ENCODE measurements at places on chromosomes 7 and 10. TPM values are rescaled to one million over a fixed set of nuclear protein-coding genes. Genes with fewer than 3 reads are reported as not detected.
A peak's percentile ranks its signal among the peaks of the same experiment; 100 is the strongest.

DNA sequence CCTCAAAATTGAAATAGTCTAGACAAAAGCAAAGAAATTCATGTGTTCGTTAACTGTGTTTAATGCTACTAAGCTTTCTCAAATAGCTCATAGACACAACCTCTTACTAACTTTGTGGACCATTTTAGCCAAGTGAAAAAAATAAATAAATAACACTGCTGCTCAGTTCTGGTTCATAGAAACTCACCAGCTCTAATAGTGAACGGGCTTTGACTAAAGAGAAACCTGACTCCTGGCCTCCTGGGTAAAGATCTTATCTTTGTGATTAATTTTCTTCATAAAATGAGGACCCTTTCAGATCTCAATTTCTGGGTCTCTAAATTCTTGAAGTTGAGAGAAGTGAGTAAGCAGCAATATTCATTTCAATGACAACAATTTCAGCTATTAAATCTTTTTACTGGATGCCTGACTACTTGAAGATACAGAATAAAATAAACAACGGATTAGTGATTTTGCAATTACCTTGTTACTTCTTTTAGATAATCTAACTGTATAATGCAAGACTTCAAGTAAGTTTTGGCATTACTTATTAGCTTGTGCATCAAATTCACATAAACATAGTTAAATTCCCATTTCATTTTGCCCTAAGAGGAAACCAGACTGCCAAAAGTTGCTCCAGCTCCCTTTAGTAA lies 3.1 kb downstream of the CADPS2 start:
- DNase-seq, result no peak

DNA sequence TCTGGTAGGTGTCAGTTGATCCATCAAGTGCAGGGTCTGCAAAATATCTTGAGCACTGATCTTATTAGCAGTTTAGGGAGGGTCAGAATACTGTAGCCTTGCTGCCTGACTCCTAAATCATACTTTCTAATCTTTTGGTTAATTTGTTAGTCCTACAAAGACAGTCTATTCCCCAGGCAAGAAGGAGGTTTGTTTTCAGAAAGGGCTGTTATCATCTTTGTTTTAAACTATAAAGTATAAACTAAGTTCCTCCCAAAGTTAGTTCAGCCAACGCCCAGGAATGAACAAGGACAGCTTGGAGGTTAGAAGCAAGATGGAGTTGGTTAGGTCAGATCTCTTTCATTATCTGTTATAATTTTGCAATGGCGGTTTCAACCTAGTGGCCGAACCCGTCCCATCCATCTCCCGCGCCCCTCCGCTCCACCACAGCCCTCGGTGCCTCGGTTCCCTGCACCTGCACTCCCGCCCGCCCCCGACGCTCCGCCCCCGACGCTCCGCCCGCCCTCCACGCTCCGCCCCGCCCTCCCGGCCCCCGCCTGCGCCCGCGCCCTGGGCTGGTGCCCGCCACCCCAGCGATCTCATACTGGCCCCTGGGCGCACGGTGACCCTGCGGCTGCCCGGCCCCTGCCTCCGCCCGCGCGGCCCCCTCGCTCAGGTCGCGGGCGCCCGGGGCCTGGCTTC lies at the start of gene ADCK2:
Gene ADCK2 (plus strand): TSS at position 564 of the 681 bp plus-strand sequence. CDS start 386 bp downstream, outside the sequence.
- peak; percentile 91 for DNase-seq

GRCh38 chr7:157498657-157499056 lies 161.9 kb downstream of the DNAJB6 start:
- peak; percentile 67 for DNase-seq

GRCh38 chr10:110915035-110915434 lies 3.9 kb downstream of the BBIP1 start:
- DNase-seq, result no peak

GRCh38 chr10:62866451-62866850 lies 50.3 kb upstream of the EGR2 start:
- DNase-seq, result no peak

DNA sequence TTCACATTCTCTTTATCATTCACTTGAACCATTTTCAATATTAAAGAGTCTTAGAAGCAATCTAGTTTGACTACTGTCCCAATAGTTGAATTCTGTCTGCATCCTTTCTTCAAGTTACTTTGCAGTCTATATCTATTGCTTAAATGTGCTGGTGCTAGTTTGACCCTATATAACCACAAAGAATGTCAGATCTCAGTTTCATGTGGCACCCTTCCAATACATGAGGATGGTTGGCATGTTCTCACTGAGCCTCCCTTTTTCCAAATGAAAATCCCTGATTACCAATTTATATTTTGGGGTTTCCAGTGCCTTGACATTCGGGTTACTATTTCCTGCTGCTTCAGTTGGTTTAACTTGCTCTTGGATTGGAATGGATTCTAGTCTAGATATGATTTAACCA lies 292.7 kb downstream of the EXOC4 start:
- no peak for DNase-seq

GRCh38 chr10:79055892-79056291 lies 12.9 kb upstream of the ZMIZ1 start:
- peak; percentile 47 for DNase-seq

- DNase-seq, result no peak
These were observed 162.4 kb upstream of the PCLO start for GRCh38 chr7:83325083-83325482.

DNA sequence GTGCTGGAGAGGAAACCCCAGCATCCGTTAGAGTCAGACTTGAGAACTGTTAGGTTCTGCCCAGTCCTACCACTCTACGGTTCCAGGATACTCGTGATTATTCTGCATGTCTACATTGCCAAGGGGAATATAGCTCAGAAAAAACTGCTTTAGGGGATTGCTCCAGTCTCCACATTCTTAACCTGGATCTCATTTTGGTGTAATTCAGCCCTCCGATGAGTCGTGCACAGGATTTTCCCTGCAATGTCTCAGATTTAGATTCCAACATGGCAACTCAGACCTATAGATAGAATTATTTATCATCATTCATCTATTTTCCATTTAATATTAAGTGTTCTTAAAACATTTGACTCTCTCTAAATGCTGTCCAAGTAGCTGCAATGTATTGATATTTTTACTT lies 121.1 kb upstream of the ZEB1 start:
- no peak for DNase-seq

GRCh38 chr7:69173846-69174245 lies 424.4 kb upstream of the AUTS2 start:
- DNase-seq, result no peak

DNA sequence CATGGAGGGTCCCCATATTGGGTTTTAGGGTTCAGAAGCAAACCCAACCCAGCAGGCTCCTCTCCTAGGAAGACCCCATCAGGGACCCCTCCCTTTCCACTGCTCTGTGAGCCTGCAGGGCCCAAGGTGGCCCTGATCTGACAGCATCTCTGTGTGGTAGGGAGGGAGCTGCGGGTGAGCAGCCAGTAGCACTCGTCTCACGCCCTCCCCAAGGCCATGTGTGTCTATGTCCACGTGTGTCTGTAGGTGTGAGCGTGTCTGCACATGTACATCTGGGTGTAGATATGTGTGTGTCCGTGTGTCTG lies 103.5 kb upstream of the FAM20C start:
- DNase-seq, result no peak

GRCh38 chr10:1393481-1393880 lies 337.3 kb downstream of the WDR37 start:
- DNase-seq, result no peak

- DNase-seq, result peak; percentile 72
These were observed 1.1 kb upstream of the ZNF467 start for GRCh38 chr7:149774237-149775175.

- DNase-seq, result no peak
These were observed 30.3 kb upstream of the GRB10 start for GRCh38 chr7:50812841-50813475.

DNA sequence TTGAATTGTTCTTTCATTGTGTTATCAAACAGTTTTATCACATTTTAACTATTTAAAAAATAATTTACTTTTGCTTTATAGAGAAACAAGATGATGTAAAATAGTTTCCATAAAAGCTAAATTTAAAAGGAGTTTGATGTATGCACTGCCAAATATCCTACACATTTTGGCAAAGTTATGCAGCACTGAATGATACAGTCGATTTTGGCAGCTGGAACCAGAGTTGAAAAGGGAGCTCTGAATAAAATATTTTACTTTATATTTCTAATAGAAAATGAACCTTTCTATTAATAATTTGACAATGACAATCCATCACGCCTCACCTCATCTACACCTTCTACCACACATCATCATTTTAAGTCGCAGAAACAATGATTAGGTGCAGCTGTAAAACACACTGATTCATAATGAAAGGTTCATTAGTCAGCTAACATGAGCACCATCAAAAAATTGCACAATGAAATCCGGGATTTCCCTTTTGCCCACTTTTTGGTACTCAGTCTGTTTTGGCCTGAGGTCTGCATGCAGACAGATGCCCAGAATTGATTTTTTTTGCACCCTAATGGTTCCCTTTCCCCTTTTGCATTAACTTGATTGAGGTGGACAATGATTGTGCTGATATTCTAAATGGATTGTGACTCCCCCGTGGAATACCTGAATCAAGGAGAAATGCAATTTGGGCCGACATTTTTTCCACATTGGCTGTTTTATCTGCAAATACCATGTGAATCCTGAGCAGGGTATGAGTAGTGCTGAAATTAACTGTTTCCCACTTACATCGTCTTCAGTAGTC lies 105.8 kb downstream of the THSD7A start:
- no peak for DNase-seq

The AGBL3 gene
- 12.9 TPM for total RNA-seq

The FAM180A gene
- not detected for total RNA-seq

The DYNC1I1 gene
- total RNA-seq, result 0.81 TPM

The VWDE gene
- total RNA-seq, result 0.60 TPM

The CCDC3 gene
- 28.9 TPM for total RNA-seq

The SEMA3A gene
- total RNA-seq, result 16.3 TPM

The KCND2 gene
- total RNA-seq, result 0.13 TPM
